ENCODE measurements at places on chromosomes 3 and 15.

DNA sequence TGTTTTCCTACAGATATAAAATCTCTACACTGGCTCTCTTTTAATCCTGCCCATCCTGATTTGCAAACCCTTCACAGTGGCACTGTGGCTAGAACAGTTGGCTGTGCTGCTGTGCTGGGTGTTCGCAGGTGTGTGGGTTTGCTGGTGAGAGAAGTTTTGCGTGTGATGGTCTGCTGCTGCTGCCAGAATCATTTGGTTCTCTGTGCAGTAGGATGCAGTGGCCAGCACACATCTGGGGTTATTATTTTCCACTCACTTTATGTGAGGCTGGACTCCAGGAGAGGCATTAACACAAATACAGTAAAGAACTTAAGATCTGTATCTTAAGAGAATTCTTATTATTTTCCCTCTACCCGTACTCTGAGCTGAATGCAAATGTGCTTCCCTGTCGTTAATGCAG lies 16.0 kb upstream of the PSMD6 start:
- no peak for DNase-seq

DNA sequence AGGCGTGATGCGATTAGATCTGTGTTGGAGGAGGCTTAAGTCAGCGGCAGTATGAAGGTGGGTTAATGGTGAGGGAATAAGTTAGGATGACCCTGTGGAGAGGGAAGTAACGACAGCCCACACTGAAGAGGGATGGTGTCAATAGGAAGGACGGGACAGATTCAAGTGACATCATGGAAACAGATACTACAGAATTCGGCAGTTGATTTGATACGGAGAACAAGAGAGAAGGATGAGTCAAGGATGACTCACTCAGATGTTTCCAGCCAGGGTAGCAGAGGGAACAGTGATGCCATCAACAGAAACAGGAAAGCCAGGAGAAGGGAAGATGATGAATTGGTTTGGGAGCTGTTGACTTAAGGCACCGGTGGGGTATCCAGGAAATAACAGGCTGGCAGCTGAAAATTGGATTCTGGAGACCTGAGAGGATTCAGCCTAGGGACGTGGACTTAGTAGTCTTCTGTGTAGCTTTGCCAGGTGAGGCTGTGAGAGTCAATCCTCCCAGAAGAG lies 38.0 kb downstream of the SHC4 start:
- no peak for DNase-seq

DNA sequence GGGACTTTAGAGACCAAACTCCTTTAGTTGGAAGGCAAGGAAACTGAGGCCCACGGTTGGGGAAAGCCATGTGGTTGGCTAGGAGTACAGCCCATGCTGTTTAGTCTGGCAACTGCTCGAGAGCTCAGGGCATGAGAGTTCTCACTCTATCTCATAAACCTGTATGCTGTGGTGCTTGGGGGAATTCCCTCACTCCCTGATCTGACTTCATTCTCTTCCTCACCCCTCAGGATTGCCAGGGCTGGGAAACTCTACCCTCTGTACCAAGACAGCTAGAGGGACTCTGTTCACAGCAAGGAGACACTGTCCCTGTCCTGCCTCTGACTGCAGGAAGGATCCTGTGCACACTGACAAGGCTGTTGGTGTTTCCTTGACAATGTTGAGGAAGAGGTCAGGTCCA lies 230.2 kb downstream of the ZNF621 start:
- DNase-seq = no peak

DNA sequence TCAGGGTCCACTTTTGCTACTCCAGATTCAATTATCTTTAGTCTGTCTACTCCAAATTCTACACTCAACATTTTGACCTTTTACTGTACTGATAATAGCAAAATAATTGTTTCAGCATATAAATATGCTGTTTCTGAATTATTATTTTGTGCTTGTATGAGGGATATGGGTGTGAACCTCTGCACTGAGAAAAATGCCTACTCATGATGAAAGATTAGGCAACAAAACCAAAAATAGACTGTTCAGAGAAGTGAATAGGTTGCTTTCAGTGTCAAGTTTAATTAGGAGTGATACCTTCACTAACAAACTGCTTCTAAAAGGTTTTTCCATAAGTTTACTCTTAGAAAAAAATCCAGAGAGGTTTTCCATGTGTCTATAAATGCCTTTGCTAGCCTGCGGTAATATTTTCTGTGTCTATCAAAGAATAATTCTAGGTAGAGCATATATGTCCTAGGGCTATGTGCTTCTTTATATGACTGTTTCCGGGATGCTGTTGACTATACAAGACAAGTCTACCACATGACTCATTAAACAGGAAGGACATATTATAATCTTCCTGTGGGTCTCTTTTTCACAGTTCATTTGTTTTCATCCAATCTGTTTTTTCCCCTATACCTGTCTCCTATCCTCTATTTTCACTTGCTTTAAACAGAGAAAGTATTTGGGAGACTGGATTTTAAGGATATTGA lies 218.5 kb upstream of the TTC14 start:
- no peak for DNase-seq

DNA sequence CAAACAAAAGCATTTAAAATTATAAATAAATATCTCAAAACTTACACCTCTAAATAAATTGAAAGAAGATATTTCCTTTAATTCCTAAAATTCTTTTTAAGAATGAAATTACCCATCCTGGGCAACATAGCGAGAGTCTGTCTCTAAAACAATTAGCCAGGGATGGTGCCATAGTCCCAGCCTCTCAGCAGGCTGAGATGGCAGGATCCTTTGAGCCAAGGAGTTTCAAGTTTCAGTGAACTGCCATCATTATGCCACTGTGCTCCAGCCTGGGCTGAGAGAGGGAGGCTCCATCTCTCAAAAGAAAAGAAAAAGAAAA lies 25.4 kb downstream of the AADAC start:
- no peak for DNase-seq

- no peak for DNase-seq
Observed at GRCh38 chr3:24344784-24345439, 149.7 kb downstream of the THRB start.

DNA sequence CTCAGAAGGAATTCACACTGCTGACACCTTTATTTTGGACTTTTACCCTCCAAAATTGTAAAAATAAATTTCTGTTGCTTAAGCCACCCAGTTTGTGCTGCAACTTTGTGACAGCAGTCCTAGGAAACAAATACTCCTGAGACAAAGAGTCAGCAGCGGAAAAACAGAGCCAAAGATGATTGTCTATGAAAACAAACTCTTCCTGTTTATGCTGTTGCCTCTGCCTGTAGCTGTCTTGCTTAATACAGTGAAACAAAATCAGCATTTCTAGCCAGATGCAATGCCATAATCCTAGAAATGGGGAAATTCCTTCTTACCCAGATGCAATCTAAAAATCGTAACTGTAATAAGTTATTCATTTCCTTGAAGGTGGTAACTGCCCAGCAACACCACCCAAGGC lies 387.5 kb upstream of the ATP11B start:
- DNase-seq = no peak

- no peak for DNase-seq
Observed at GRCh38 chr15:31202953-31203352, 101.4 kb upstream of the TRPM1 start.

DNA sequence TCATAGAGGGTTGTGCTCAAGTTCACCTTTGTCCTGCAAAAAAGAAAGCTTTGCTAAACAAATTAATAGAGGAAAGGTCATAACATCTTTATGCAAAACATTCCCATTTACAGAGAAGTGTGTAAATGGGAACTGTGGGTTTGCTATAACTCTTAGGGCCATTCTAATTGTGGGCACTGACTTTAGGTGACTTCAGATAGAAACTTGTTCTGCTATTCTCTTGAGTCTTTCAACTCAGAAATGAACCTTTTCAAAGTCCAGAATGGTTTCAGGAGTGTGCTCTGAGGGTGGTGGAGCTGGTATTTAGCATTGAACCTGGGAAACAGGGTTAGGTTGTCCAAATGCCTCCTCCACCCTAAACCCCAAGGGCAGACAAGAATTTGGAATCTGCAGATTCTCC lies 34.0 kb downstream of the SPTSSB start:
- DNase-seq = no peak

DNA sequence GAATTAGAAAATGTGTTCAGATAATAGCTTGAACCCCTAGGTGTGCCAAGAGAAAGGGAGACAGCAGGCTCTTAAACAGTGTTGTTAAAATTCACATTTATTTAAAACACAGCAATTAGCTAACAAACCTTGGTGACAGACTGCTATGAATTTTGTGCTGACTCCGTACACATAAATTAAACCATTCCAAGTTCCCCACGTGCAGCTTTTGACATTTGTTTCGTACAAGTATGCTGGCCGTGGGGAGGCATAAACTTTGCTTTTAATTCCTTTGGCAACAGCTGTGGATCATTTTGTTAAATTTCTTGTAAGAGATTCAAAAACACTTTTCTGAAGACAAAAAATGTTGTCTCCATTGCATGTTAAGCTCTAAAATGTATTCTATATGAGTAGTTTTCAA lies 465.3 kb downstream of the FGF12 start:
- no peak for DNase-seq

Data from activated CD8-positive, alpha-beta memory T cell treated with anti-CD3 and anti-CD28 coated beads, Interleukin-2, amount 50 U/mL, for 4 hours (primary cell).